ENCODE measurements at places on chromosomes 2 and 18.

GRCh38 chr18:79496978-79497637, 101.4 kb downstream of the NFATC1 start:
- no peak for DNase-seq

DNA sequence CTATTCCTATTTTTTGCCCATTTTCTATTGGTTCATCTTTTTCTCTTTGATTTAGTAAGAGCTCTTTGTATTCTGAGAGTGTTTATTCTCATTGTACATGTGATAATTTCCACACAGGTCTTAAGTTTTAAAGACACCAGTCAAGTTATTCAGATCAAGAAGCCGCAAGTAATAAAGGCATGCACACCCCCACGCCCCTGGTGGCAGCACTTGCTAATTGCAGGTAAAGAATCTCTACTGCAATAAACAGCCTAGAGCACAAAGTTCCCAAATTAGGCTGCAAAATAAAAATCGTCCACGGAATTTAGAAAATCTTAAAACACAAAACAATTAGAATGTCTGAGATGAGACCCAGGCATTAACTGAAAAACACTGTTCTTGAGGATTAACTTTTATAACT, 45.2 kb downstream of the ST3GAL5 start:
- peak; percentile 35 for DNase-seq

GRCh38 chr2:157746234-157746950, 117.7 kb upstream of the ACVR1C start:
- no peak for DNase-seq

DNA sequence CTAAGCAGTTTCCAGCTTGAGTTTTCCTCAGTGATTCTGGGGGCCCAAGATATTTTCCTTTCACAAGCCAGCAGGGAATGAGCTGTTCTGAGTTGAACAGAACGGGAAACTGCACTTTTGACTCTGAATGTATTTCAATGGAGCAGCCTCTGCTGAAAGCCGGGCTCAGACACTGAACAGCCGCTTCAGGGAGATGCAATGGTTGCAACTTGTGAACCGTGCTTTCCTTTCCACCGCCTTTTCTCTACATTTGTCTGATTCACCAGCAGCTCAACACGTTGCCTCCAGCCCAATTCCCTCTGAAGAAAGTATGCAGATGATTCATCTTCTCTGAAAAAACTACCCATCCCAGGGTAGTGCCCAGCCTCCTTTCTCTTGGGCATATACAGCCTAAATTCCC, 119.3 kb upstream of the PKDCC start:
- DNase-seq, result no peak

DNA sequence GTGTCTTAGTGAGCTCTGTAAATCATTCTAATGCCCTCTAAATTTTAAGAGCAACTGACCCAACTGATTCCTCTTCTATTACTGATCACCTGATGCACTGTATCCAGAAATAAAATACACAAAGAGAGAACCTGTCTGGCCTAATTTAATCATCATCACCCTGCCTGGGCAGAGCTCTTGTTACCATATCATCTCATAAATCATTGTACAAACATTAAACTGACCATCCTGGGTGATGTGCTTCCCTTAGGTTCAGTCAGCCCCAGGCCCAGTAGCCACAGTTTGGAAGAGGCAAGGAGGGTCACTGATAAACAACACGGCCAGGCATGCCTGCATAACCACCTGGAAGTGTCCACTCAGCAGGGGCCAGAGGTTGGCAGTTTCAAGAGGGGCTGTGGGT, 22.7 kb upstream of the ACMSD start:
- no peak for DNase-seq

GRCh38 chr2:29195796-29196195, 80.6 kb downstream of the CLIP4 start:
- DNase-seq, result no peak
